ENCODE measurements at places on chromosomes 1 and 21. TPM values are rescaled to one million over a fixed set of nuclear protein-coding genes. Genes with fewer than 3 reads are reported as not detected.

GRCh38 chr1:41751804-41752513 lies 166.8 kb downstream of the HIVEP3 start:
- DNase-seq, result no peak

GRCh38 chr1:163565166-163565565 lies 243.4 kb downstream of the NUF2 start:
- DNase-seq, result no peak

DNA sequence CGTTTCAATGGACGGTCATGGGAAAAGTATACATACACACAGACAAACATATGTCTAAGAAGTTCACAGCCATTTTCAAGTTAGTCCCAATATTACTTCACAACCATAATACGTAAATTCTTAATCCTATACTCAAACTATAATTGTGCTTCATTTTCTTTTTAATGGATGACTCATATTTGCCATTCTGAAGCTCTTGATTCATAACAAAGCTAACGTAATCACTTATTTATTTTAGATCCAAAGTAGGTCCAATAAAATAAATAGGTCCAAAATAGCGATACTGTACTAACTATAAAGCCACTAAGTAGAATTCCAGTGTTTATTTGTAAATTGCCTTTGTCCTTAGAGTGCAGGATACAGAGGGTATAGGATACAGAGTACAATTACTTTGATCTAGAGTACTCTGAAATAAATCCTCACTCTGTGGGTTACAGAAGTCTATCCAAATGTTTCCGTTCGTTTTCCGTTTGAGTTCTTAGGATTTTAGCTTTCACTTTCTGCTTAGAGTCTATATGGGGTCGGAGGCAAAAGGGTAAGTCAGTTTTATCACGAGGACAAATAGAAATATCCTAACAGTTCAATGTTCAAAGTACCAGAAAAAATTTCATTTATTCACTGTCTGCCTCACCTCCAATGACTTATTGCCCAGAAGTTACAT lies 8.8 kb upstream of the C1orf115 start:
- no peak for DNase-seq

- peak; percentile 73 for DNase-seq
Measured at GRCh38 chr1:21663248-21663950, 5.8 kb downstream of the RAP1GAP start.

DNA sequence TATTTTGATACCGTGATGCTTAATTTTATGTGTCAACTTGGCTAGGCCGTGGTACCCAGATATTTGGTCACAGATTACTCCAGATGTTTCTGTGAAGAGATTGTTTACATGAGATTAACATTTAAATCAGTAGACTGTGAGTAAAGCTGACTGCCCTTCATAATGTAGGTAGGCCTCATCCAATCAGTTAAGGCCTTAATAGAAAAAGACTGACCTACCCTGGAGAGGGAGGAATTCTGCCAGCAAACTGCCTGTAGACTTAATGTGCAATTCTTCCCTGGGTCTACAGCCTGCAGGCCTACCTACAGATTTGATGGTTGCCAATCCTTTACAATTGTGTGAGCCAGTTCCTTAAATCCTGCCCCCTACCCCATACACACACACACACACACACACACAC lies 4.3 kb downstream of the SETSIP start:
- DNase-seq, result no peak

OXCT2 gene
- total RNA-seq, result 1.3 TPM

TFF3 gene
- 4.8 TPM for total RNA-seq

LHX8 gene
- not detected for total RNA-seq

PALMD gene
- total RNA-seq, result 67.0 TPM

PDPN gene
- total RNA-seq, result 14.9 TPM

C1QB gene
- total RNA-seq, result 34.3 TPM

Data from cardiac septum (tissue), 1 donor.